ENCODE measurements at places on chromosomes 3 and 15. TPM values are rescaled to one million over a fixed set of nuclear protein-coding genes. Genes with fewer than 3 reads are reported as not detected.
A peak's percentile ranks its signal among the peaks of the same experiment; 100 is the strongest.

DNA sequence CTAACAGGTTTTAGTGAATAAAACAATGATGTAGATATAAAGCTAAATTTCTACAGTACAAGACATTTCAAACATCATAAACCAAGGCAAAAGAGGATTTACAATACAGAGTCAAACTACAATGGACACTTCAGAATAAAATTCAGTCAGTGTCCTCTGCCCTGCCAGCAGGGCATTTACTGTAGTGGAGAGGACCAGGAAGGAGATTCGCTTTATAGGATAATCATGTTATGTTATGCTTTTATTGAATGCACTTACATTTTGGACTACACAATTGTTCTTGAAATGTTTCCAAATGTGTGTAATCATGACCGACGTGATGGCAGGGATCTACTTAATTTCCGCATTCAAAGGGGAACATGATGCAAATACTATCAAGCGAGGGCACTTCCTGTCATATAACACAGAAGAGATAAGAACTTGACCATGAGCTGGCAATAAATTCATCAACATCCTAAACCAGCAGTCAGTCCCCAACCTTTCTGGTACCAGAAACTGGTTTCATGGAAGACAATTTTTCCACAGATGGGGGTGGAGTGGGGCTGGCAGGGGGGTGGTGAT is 925.6 kb downstream of the FHIT start:
- DNase-seq = no peak

The HYKK gene
- 5.6 TPM for total RNA-seq

DNA sequence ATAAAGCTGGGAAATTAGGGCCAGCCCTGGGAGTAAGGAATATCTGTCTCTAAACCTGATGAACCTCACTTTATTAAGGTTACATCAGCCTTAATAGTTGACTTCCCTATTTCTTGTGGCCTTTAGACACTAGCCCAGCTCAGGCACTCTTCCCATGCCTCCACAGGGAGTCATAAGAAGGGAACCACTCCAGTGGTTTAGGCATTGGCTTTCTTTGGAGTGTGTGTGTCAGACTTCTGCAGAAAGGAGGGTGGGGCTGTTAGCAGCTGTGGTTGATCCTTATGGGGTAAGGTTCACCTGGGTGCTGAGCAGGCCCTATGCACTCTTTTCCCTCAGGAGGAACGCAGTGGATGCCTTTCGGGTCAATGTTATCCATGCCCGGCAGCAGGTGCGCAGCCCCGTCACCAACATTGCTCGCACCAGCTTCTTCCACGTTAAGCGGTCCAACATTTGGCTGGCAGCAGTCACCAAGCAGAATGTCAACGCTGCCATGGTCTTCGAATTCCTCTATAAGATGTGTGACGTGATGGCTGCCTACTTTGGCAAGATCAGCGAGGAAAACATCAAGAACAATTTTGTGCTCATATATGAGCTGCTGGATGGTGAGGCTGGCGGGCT is 4.0 kb downstream of the AP2M1 start:
- no peak for DNase-seq

DNA sequence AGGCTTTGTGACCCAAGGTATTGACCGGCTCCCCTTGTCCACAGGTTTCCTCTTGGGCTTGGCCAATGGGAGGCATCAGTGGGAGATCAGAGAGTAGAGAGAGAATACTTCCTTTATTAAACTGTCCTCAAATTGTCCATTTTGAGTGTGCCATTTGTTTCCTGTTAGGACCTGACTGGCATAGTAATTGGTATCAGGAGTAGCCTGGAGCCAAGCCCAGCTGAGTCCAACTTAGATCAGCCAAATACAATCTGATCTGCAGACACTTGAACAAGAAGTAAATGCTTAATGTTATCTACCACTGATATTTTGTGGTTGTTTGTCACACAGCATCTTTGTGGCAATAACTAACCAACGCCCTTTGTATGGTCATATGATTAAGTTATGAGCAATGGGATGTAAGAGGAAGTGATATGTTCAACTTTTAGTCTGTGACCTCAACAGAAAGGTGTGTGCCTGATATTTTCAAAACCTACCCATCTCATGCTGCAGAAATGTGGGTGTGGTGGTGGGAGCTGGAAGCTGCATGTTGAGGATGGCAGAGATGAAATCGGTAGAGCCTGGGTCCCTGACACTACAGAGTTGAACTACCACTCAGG is 13.3 kb downstream of the MYD88 start:
- DNase-seq = no peak

DNA sequence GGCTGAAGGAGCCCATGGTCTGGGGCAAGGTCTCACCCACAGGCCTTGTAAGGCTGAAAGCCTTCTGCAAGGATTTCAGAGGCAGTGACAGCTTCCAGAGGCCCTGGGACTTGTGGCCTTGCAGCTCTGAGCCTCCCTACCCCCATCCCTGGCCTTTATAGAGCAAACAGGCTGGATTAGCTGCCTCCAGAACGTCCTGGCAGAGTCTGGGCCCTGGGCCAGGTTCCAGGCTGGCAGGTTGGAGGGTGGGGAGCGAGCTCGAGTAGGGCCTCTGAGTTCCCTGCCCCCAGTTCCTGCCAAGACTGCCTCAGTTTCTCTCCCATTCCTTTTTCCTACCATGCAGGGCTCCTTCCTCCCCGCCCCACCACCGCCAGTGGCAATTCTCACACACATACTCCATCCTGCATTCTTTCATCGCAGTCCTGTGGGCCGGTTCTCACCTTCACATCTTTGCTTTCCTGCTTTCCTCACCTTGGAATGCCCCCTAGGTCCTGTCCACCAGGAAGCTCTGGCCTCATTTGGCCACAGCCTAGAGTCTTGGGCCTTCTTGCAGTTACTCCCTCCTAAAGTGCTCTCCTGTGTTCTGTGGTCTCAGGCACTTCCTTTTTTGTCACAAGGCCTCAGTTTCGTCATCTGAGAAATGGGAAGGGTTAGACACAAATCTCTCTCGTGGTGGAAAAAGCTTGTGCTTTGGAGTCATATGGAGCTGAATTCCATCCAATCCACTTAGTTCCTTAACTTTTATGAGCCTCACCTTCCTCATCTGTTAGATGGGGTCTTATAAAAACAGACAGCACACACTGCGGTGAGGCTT is 2.7 kb downstream of the LMAN1L start:
- DNase-seq = no peak

DNA sequence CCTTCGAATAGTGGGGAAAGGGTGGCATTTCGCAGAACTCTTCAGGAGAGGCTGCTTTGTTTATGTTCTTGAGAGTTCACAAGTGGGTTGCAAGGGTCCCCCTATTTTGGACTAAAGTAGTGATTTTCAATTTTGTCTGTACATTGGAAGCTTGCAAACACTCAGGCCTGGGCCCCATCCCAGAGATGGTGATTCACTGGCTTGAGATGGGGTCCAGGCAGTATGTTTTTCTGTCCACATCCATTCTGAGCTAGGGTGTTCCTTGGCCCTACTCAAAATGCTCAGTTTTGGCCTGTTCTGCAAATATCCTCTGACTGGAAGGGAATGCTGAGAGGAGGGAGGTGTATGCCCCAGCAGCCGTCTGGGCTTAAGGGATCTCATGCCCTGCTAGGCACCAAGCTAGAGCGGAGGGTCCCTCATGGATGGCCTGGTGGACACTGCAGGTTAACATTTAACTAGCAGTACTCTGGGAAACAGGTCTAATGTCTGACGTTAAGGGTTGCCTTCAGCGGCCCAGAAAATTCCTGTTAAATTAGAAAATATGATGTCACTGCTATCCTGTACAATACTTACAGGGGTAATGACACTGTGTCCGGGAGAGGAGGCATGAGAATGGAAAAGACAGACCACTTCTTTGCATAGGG is 181.4 kb downstream of the OPA1 start:
- no peak for DNase-seq

GRCh38 chr3:16614033-16615031 is 9.1 kb upstream of the DAZL start:
- no peak for DNase-seq

The AADACL2 gene
- not detected for total RNA-seq

The ZIC1 gene
- not detected for total RNA-seq

GRCh38 chr3:10469441-10470119 is 35.8 kb downstream of the ATP2B2 start:
- no peak for DNase-seq

GRCh38 chr15:27422997-27423396 is 452.0 kb downstream of the GABRG3 start:
- DNase-seq = no peak

GRCh38 chr15:77123854-77124253 is 52.9 kb upstream of the TSPAN3 start:
- no peak for DNase-seq

DNA sequence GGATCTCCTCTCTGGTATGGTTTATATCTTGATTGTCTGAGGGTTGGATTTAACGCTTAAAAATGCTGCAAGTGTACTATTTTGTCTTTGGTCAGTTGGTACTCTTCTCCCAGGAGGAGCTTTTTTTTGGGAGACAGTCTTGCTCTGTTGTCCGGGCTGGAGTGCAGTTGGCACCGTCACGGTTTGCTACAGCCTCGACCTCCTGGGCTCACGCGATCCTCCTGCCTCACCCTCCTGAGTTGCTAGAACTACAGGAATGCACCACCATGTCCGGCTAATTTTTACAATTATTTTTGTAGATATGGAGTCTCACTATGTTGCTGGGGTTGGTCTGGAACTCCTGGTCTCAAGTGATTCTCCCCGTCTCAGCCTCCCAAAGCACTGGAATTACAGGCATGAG is 89.5 kb downstream of the FNDC3B start:
- no peak for DNase-seq

The GALNT15 gene
- total RNA-seq = 0.11 TPM

DNA sequence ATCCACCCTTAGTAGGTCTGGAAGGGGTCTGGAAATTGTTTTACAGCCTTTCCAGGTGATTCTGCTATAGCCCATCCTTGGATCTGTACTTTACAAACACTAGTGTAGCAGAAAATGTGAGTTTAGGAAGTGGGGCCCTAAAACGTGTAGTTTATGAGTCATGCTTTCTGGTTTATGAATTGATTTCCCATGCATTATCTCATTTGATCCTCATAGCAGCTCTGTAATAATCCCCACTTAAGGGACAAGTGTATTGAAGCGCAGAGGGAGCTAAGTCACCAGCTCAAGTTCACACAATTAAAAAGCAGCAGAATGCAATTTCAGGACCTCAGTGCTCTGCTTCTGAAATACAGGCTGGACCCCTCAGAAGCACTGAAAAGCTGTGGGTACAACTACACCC is 22.7 kb upstream of the STARD5 start:
- DNase-seq = no peak

- DNase-seq = no peak
These were observed 142.3 kb downstream of the ZIC1 start for GRCh38 chr3:147551491-147551890.

DNA sequence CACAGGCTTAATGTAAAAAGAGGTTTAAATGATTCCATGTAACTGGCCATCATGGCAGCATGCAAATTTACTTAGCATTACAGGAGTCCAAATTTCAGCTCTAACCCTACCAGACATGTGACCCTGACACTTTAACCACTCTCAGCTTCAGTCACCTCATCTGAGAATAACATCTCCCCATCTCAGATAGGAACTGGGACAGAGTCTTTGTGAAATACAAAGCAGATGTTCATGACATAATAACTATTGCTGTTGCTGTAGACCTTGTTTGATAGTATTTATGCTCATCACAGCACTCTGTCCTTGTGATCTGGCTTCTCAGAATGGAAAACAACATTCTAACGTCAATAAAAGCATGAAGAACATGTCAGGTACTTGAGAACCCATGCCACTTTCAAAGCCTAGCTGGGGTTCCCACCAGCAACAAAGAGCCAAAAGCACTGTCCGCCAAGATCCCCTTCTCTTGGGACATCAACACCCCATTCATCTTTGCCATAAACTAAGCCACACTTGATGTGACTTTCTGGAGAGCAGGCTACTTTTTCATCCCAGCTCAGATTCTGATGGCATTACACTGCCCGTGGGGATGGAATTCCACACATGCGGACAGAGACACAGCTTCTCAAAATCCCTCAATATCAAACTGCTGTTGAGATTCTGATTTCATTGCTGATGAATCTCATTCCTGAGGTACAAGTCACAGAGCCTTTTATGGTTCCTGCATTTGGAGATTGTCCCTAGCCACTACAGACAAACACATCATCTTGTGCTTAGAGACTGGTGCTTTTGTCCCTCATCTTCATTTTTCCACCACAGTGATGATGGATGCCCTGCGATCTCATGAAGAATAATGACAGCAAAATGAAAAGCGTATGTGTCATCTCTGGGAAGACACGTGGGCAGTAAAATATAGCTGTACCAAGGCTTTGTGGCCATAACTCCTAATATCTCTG is 202.7 kb downstream of the TNIK start:
- no peak for DNase-seq

- peak; percentile 39 for DNase-seq
These were observed 118.0 kb downstream of the ABI3BP start for GRCh38 chr3:100875239-100875638.

All from mesothelial cell of epicardium (in vitro differentiated cells).